ENCODE measurements at places on chromosomes 6 and 20.
A peak's percentile ranks its signal among the peaks of the same experiment; 100 is the strongest.

- no peak for DNase-seq
Observed at GRCh38 chr6:159080217-159080976, 35.6 kb upstream of the TAGAP start.

DNA sequence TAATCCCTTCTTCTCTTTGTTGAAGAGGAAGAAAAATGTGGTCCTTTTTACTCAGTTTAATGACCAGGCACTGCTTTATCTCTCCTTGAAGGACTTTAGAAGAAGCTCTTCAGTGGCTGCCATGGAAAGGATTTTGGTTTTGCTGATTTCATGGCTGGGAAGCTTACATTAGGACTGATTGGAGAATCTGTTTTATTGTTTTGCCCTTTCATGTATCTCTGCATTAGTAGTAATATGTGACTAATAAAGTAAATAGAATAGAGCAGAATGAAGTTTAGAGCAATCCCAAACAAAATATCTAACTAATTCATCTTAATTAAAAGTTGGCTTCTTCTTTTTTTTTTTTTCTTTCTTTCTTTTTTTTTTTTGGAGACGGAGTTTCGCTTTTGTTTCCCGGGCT lies 502.9 kb downstream of the HAO1 start:
- peak; percentile 65 for DNase-seq

- no peak for DNase-seq
Observed at GRCh38 chr20:56289652-56290051, 41.1 kb downstream of the MC3R start.

GRCh38 chr20:46344488-46345162 lies 36.3 kb upstream of the CDH22 start:
- no peak for DNase-seq
